ENCODE measurements at places on chromosomes 4 and X.

DNA sequence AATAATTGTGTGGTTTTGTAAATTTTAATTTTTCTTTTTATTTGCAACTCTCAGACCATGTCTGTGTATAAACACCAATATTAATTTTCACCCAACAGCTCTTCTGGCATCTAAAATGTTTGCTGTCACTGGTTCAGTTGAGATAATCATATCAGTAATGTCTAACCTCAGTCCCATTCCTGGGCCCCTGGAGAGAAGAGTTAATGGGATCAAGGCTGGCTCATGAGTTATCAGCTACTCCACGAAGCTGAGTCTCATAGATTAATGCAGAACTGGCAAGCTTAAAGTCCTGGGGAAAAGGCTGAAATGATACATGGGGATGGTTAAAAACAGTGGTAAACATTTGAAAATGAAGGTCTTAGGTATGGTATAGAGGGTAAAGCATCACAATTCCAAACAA is 28.4 kb upstream of the TSPAN5 start:
- no peak for DNase-seq

DNA sequence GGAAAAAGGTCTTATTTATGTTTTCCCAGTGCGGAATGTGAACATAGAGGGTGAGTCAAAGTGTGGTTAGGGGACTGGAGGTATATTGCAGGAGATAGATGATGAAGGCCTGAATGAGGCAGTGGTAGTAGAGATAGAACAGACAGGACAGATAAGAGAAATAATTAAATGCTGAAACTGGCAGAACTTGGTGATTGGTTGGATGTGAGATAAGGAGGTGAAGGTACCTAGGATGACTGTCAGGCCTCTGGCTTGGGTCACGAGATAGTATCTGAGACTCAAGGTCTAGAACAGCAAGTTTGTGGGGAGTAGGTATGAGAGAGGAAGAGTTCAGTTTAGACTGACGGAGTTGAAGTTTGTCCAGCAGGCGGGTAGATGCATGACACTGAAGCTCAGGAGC is 3.5 kb downstream of the MND1 start:
- peak; percentile 71 for DNase-seq

DNA sequence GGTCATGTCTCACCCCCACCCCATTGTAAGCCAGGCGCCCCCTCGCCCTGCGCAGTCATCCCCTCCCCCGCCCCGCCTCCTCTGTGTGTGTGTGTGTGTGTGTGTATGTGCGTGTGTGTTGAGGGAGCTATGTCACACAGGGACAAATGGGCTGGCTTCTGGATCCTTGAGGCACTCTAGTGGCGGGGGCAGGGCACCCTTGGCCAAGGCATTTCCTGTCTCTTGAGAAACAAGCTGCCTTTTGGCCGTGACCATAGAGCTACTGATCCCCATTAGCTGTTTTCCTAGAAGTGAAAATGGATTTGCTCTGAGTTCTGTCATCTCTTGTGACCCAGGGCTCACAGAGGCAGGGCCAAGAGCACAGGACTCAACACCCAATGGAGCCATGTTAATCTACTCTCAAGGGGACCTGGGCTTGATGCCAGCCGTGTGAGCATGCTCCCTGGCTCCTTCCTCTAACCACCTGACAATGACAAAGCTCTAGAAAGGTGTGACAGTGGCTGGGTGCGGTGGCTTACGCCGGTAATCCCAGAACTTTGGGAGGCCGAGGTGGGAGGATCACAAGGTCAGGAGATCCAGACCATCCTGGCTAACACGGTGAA is 162.5 kb upstream of the BCOR start:
- DNase-seq, result no peak

GRCh38 chrX:14964500-14964899 is 91.3 kb downstream of the MOSPD2 start:
- DNase-seq, result peak; percentile 55

GRCh38 chr4:1961563-1961962 is 47.2 kb downstream of the NELFA start:
- no peak for DNase-seq

GRCh38 chr4:150960818-150961217 is 54.3 kb downstream of the LRBA start:
- peak; percentile 59 for DNase-seq

DNA sequence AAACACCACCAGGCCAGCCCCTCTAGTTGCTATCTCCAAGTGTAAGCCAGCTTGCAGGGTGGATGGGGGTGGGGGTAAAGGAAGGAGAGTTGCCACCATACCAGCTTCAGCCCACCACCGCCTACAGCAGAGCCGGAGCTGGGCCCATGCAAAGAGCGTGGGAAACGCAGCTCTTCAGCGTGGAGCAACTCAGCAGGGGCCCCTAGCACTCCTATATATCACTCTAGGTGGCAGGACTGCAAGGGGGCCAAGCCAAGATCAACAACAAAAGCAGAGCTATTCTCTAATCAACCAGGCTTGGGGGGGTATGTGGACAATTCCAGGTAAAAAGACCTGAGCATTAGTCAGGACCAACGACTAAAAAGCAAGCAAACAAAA is 35.5 kb upstream of the IQSEC2 start:
- DNase-seq, result no peak

GRCh38 chrX:39815631-39816030 is 282.1 kb downstream of the BCOR start:
- DNase-seq, result peak; percentile 20

- DNase-seq, result no peak
Observed at GRCh38 chrX:40082447-40083119, 15.2 kb downstream of the BCOR start.

DNA sequence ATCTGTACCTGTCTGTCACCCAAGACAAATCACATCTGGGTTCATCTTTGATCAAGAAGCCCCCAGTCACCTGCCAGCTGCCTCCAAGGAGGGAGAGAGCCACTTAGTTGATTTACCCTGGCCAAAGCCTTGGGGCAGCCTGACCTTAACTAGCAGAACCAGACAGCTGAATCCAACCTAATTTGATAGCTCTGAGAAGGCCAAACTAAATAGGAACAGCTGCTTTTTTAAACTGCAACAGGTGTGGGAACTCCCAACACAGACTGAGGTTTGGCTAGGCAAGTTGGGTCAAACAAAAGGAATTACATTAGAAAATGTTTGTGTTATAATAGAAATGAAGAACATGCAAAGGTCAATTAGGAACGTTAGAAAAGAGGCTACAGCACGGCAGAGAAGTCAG is 375.7 kb downstream of the NLGN4X start:
- DNase-seq, result no peak

DNA sequence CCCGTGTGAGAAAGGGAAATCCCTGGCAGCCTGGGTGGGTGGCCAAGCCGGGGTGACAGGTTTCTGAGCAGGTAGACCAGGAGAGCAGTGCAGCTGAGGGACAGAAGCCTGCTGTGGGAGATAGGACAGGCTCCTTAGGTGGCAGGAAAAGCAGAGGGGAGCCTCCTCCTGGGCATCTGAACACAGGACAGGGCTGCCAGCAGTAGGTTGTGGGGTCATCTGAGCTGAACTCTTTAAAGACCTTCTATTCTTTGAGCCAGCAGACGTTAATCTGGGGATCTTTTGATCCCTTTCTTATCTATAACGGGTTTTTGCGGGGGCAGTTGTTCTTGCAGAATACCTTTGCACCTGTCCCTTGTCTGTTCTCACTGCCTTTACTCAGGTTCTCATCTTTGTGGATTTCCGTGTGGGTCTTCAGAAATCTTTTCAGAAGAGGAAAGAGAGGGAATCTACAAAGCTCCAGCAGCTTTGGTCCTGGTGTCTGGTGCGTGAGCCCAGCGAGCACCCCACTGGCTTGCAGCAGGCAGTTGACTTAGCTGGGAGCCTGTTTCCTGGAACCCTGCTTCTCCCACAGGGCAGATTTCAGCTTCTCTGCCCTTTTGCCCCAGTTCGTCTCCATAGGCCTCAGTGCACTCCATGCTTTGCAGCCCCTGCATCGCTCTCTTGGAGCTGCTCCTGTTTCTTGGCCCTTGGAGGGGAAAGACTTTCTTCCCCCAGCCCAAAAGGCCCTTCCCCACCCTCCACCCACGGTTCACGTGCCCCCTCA is 35.8 kb upstream of the TADA2B start:
- no peak for DNase-seq

GRCh38 chr4:2350982-2351381 is 67.5 kb downstream of the ZFYVE28 start:
- DNase-seq, result no peak

DNA sequence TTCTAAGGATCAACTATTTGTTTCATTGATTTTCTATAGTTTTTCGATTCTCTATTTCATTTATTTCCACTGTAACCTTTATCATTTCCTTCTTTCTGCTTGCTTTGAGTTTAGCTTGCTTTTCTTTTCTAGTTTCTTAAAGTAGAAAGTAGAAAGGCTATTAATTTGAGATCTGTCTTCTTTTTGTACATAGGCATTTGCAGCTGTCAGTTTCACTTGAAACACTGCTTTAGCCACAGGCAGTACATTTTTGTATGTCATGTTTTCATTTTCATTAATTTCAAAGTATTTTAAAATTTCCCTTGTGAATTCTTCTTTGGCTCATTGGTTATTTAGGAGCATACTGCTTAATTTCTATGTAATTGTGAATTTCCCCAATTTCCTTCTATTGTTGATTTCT is 152.2 kb downstream of the SH3KBP1 start:
- DNase-seq, result no peak

- peak; percentile 19 for DNase-seq
Observed at GRCh38 chrX:149903889-149904748, 23.1 kb downstream of the MAGEA8 start.

GRCh38 chr4:25666031-25666630 is 10.5 kb downstream of the SLC34A2 start:
- DNase-seq, result no peak

DNA sequence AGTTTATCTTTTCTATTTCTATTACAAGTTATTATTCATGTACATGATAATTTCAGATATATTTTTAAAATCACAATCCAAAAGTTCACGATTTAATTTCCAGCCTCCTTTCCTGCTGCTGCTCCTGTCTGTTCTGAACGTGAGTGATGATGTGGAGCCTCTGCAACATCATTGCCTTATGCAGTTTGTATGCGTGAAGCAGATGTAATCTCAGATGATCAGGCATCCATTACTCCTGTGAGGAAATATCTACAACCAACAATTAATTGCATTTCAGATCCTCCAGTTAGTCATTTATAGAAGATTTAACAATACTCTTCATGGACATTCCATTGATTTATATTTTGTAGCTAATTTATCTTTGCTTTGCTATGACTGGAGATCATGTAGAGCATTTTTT is 668.7 kb upstream of the EPHA5 start:
- DNase-seq, result no peak

GRCh38 chr4:128819082-128819742 is 9.7 kb downstream of the JADE1 start:
- DNase-seq, result peak; percentile 3

GRCh38 chr4:39415678-39416283 is 9.1 kb downstream of the KLB start:
- DNase-seq, result no peak

GRCh38 chrX:8731559-8732395 is at the start of gene ANOS1:
Gene ANOS1 (minus strand): TSS chrX:8732137. CDS start chrX:8732036, 101 bp downstream.
- DNase-seq, result peak; percentile 66

- no peak for DNase-seq
Observed at GRCh38 chrX:21620234-21620633, 37.9 kb downstream of the KLHL34 start.

DNA sequence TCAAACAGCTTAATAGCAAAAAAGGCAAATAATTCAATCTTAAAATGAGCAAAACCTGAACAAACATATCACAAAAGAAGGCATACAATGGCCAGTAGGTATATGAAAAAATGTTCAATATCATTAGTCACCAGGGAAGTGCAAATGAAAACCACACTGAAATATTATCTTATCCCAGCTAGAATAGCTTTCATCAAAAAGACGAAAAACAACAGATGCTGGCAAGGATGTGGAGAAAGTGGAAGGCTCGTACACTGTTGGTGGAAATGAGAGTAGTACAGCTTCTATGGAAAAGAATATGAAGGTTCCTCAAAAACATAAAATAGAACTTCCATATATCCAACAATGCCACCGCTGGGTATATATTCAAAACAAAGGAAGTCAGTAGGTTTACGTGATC is 29.3 kb upstream of the ANXA10 start:
- DNase-seq, result no peak

All from ELR (cell line).